ENCODE measurements at places on chromosomes 11 and 22.

DNA sequence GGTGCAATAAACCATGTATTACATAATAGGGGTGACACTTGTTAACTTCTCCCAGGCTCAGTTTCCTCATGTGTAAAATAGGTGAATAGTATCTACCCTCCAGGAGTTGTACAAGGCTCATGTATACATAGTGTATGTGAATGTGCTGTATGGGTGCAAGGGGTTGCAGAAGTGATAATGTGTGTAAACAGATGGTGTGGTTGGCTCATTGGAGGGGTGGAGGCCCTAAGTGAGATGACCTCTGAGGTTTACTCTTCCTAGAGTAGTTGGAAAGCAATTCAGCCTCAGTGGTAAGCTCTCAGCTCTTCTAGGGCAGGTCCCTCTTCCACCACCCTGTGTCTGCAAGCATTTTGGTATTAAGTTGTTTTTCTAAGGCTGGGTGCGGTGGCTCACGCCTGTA is 102.4 kb downstream of the PTPRJ start:
- DNase-seq: no peak

DNA sequence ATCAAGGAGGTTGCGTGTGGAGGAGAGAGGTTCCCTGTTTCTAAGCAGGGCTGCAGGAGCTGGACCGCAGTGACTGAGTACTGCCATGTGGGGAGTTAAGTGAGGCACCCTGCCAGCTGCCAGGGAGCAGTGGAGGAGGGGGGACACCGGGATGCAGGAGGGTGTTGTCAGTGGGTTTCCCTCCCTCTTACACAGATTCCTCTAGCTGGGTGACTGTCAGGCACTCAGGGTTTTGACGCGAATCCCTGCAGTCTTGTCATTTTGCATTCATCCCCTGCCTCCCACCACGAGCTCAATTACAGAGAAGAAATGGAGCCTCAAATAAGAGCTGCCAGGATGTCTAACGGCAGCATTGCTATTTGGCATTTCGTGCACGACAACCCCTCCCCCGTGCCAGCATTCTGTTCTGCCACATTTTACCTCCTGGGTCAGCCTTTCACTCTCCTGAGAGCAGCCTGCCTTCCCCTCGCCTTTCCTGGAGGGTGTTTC is 119.8 kb upstream of the SORL1-AS1 start:
- peak; percentile 84 for DNase-seq

- no peak for DNase-seq
These were observed 70.1 kb upstream of the PICALM start for GRCh38 chr11:86138958-86139357.

DNA sequence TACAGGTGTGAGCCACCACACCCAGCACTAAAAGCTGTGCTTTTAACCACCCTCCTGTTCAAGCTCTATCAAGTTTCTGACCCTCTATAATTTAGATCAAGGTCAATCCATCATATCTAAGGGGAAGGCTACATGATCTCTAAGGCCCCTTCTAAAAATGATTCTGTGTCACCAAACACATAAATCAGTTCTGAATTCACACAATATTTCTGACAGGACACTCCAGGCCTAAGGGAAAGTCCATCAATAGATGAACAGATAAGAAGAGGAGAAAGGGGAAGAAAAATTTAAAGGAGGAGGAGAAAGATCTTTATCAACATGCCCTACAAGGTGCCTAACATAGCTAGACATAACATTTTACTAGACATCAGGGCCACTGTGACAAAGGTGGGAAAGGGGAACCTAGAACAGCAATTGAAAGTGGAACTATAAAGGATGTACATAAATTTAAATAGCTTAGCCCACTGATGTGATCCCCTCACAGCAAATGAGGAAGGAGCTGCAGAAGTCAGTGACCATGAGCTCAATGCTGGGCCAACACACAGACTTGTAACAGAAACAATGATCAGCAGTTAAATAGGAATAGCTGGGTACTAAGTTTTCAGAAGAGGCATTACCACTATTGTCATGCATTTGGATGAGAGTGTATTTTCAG is 4.7 kb downstream of the PRCP start:
- no peak for DNase-seq

GRCh38 chr11:66011785-66012303 is at the start of gene CST6:
Gene CST6, plus strand, starts transcription at chr11:66012008. Its CDS starts 37 bp downstream, at chr11:66012045.
- peak; percentile 17 for DNase-seq

DNA sequence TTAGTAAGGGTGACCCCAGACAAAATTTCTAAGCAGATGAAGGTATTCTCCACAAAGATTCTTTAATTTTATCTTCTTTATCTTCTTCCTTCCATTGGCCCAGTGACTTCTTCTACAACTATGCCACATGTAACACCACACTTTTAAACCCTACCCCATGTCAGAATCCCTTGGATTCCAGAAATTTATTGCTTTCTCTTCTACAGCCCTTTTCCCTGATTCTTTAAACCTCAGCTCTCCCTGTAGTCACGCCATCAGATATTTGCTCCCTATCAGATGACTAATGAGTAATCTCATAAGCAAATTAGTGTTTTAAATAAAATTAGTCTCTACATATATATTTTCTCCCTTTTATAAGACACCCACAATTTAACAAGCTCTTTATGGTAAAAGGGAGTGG is 423.4 kb upstream of the CHORDC1 start:
- DNase-seq: no peak

- no peak for DNase-seq
These were observed 10.2 kb upstream of the NECTIN1 start for GRCh38 chr11:119739021-119739703.

DNA sequence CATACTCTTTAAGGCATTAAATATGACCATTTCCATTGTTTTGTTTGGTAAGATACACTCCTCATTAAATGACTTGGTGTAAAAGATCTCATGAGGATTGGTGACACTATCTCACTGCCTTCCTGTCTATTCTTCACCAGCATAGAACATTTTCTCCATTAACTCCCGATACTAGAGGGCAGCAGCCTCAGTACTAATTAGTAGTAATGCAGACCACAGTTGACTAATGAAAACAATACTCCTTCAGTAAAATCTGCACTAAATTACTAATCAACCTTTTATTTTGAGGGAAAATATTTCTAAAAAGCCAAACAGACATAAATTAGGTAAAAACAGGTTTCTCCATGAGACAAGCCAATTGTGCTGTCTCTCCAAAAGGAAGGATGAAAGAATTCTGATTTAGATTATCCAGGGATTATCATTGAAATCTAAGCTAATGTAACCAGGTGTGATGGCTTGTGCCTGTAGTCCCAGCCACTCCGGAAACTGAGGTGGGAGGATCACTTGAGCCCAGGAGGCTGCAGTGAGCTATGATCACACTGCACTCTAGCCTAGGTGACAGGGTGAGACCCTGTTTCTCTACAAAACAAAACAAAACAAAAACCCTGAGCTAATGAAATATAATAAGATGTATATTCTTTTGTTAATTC is 9.4 kb downstream of the PGM2L1 start:
- DNase-seq: peak; percentile 90

GRCh38 chr22:37018815-37019308 is 385 bp downstream of the TST start:
- no peak for DNase-seq

DNA sequence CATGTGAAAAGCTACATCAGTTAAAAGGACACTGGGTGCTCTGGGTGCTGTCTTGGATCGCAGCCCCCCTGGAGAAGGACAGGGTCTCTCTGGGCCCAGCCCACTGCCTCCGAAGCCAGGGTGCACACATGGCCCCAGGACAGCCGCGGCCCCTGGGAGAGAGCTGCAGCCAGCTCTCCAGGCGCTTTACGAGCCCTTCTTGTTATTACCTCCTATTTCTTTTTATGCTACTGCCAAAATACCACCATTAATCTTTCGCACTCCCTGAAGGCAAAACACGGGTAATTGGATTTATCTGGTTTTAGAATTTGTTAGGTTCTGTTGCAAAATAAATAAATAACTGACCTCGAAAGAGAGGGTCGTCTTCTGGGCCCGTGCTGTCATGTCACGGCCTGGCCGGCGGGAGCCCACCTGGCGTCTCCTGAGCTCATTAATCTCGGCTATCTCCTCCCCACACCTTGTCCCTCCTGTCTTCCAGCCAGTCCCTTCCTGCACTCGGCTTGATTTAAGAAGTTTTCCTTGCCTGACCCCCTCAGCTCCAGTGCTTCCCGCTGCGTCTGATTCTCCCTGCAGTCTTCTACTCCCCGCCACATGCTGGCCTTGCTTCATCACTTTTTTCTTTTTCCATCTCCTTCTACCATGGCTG is 611.7 kb downstream of the OPCML start:
- DNase-seq: no peak

DNA sequence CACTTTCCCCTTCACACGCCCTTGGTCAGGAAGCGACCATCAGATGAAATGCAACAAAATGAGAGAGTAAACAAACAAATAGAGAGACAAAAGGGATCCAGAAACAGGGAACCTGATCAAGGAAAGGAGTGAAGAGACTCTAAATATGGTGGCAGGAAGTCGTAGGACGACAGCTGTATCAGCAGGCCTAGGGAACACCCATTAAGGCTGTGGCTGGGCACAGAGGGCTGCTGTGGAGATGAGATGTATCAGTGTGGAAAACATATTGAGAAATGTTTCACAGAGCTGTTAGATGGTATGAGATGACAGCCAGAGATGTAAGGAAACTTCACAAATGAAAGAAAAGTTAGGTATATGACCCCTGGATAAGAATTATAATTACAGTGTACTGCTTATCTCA is 155.8 kb upstream of the MTMR2 start:
- DNase-seq: no peak

GRCh38 chr11:78961247-78961646 is 386.6 kb upstream of the NARS2 start:
- DNase-seq: peak; percentile 19

DNA sequence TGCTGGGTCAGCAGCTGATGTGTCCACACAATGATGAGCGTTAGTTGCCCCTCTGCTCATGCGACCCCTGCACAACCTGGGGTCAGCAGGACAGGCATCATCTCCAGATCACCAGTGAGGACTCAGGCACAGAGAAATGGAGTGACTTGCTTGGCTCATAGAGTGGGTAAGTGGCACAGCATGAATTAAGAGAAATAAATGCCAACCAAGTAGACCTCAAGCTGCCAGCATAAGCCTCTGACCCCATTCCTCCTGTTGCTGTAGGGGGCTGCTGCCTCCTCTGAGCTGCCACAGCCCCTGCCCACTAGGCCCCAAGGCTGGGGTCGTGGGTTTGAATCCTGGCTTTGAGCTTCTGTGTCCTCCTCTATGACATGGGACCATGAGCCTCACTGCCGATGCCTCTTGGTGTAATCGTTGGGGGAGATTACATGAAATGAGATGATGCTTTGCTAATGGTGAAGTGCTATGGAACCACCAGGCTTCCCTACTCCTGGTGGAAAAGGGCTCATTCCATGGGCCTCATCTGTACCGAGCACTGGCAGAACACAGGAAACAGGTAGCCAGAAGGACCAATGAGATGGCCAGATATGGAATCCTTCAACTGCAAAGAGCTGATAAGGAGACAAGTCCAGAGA is 33.6 kb downstream of the LRRC32 start:
- no peak for DNase-seq

DNA sequence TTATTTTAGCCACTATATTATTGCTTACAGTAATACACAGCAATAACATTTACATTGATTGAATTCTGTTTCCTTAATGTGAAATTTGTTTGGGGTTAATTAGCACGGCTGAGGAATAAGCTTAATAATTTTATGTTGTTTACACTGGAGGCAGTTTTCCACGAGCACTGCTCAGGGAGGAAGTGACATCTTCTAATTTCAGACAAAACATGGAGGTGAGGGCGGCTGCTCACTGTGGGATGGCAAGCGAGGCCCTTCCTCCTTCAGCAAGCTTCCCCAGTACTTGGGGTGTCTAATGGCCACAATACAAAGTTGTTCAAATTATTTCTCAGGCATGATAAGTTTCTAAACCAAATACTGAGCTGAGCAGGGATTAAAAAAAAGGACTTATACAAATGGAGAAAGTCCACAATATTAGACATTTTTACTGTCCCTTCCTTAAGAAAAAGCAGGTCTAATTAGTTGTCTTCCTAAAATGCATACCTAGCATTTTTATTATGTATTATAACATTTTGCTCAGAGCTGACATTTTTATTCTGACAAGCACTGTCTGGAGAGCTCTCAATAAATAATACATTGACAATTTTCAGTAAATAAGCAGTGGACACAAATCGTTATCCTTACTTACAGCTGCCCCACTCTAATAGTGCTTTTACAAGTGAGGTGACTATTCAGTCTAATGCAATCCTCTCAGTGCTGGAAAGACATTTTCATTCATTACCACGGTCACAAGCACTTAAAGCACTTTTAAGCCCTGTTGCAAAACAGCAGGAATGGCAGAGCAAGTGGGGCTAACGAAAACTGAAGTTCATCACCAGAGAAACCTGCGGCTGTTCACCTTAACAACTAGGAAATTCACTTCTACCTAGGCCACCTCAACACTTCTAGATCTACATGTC is 56.2 kb downstream of the SOX6 start:
- DNase-seq: peak; percentile 91

DNA sequence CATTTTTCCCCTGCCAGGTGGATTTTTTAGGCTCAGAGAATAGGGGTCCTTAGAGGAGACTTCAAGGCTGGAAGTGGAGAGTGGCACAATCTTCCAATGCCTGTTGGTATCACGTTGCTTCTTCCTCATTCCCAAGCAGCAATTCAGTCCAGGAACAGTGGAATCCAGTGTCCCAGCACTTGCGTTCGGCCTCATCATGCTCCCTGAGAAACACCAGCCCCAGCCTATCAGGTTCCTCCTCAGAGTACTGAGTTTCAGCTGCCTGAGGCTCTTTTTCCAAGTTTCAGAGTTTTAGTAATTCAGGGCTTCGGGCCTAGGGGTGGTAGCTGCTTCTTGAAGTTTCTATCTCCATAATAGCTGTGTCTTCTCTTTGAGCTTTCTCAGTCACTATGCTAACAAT is 31.9 kb upstream of the NRGN start:
- DNase-seq: no peak

GRCh38 chr11:12200279-12200990 is 90.0 kb downstream of the MICAL2 start:
- DNase-seq: peak; percentile 93

GRCh38 chr11:10777806-10778205 is 26.8 kb downstream of the CTR9 start:
- no peak for DNase-seq

- no peak for DNase-seq
These were observed 36.7 kb downstream of the SERPIND1 start for GRCh38 chr22:20810645-20811044.

- no peak for DNase-seq
These were observed 19.3 kb upstream of the TMEM191C start for GRCh38 chr22:21447694-21448402.

GRCh38 chr11:28223577-28223976 is 115.4 kb downstream of the METTL15 start:
- no peak for DNase-seq

All from DMS79 treated with DMSO at 0.1 percent for 48 hours (cell line).